Transverse colon (tissue), 4 donors: ENCODE measurements at places on chromosomes 1 and 21. TPM values are rescaled to one million over a fixed set of nuclear protein-coding genes. Genes with fewer than 3 reads are reported as not detected.

GRCh38 chr1:241240069-241240468 is 116.9 kb downstream of the RGS7 start:
- no peak for DNase-seq

GRCh38 chr1:196142111-196142640 is 466.1 kb downstream of the KCNT2 start:
- DNase-seq = no peak

DNA sequence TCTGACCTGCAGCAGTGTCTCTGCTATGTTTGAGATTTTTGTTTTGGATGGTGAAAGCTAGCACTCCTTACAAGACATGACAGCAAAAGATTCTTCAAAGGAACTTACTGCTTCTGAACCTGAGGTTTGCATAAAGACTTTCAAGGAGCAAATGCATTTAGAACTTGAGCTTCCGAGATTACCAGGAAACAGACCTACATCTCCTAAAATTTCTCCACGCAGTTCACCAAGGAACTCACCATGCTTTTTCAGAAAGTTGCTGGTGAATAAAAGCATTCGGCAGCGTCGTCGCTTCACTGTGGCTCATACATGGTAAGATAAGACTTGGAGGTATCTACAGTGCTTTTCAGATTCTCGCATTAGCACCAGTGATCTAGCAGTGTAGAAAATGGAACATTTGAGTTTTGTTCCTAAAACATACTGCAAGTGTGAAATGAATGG is 200.2 kb downstream of the PDE4B start:
- DNase-seq = no peak

DNA sequence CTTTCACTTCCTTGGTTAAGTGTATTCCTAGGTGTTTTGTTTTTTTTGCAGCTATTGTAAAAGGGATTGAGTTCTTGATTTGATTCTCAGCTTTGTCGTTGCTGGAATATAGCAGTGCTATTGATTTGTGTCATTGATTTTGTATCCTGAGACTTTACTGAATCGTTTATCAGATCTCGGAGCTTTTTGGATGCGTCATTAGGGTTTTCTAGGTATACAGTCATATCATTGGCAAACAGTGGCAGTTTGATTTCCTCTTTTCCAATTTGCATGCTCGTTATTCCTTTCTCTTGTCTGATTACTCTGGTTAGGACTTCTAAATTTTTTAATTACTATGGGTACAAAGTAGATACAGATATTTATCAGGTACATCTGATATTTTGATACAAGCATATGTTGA is 75.4 kb downstream of the SLC35A3 start:
- no peak for DNase-seq

GRCh38 chr1:240134596-240134995 is 42.9 kb downstream of the FMN2 start:
- DNase-seq = no peak

DNA sequence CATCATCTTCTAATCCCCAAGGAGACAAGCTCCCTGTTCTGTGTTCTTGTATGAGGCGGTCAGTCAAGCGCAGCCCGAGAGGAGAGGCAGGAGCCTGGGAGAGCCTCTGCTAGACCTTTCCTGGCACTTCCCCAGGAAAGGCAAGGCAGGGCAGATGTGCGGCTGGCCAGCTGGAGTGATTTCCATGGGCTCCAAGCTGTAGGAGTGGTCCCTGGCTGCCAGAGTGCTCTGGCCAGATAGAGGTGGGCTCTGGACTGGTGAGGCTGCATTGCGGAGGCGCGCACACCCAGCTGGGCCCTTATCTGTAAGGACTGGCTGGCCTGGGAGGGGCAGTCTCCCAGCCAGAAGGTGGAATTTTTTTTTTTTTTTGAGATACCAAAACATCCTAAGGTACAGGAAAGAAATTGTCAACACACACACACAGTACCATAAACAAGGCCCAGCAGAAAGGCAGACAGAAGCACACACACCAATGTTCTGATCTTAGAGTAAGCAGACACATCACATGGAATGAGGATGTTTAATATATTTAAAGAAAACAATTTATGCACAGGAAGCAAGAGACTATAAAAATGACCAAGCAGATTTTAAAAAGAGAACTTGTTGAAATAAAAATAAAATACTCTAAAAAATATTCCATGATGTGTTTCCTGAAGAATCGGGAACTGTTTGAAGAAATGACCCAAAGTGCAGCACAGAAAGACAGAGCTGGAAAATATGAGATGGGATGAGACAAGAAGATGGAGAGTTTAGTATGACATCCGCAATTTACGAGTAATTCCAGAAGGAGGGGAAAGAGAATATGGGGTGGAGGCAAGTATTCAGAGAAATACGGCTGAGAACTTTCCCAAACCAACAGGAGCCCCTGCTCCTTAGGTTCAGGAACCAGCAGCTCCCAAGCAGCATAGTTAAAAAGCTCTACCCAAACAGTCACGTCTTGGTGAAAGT is 13.4 kb downstream of the IBA57 start:
- no peak for DNase-seq

UTS2 gene
- total RNA-seq = not detected
